Kidney (tissue), 22 donors: ENCODE measurements at places on chromosomes 13 and 19. TPM values are rescaled to one million over a fixed set of nuclear protein-coding genes. Genes with fewer than 3 reads are reported as not detected.
A peak's percentile ranks its signal among the peaks of the same experiment; 100 is the strongest.

GRCh38 chr13:97112446-97113152 is 109.5 kb upstream of the MBNL2 start:
- no peak overlapping the region for H3K4me3 ChIP-seq
- H3K27ac ChIP-seq, result no peak overlapping the region
- DNase-seq, result no peak
- H3K4me1 ChIP-seq, result no peaks in the 10 kb centered on the region

Gene ZNF66
- total RNA-seq, result 5.8 TPM

DNA sequence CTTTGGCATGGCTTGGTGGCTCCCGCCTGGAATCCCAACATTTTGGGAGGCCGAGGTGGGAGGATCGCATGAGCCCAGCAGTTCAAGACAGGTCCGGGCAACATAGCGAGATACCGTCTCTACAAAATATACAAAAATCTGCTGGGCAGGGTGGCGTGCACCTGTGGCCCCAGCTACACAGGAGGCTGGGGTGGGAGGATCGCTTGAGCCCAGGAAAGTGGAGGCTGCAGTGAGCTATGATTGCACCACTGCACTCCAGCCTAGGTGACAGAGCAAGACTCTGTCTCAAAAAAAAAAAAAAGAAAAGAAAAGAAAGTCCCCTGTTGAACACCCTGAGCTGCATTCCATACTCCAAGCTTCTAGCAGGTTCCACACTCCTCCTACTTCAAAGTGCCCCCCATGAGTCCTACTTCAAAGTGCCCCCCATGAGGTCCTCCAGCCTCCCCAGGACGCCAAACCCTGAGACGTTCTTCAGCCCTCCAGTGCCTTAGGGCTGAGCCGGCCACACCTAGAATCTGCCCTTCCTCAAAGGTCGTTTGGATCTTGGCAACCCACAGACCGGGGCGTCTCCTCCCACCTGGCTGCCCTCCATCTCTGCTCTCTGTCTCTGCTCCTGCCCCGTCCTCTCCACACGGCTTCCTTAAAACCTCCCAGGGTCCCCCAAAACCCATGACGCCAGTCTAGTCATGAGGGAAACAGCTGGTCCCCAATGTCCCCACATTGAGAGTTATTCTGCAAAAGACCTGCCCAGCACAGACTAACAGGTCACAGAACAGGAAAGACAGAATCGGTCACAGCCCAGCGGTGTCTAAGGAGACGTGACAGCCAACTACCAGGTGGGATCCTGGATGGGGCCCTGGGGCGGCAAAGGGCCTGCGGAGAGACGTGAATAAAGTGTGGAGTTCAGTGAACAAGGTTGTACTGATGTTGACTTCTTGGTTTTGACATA is 4.8 kb downstream of the TJP3 start:
- no peaks in the 10 kb centered on the region for H3K4me1 ChIP-seq
- H3K4me3 ChIP-seq, result no peak overlapping the region
- peak; percentile 80 for DNase-seq
- peak overlapping the region; percentile 83 for H3K27ac ChIP-seq
- H3K36me3 ChIP-seq, result no peaks in the 10 kb centered on the region

- H3K4me3 ChIP-seq, result no peak overlapping the region
- H3K4me1 ChIP-seq, result peaks cover 8% of the 10 kb centered on the region
- H3K27ac ChIP-seq, result no peak overlapping the region
- H3K27me3 ChIP-seq, result no peaks in the 10 kb centered on the region
These were observed 7.1 kb upstream of the WDR18 start for GRCh38 chr19:977058-977464.

- no peaks in the 10 kb centered on the region for H3K4me1 ChIP-seq
- H3K27me3 ChIP-seq, result no peaks in the 10 kb centered on the region
- DNase-seq, result no peak
- H3K4me3 ChIP-seq, result no peak overlapping the region
These were observed 864.1 kb downstream of the DIAPH3 start for GRCh38 chr13:59299584-59299983.

Gene TSKS
- total RNA-seq, result 0.50 TPM

Gene TJP3
- total RNA-seq, result 26.5 TPM

Gene PRX
- 4.5 TPM for total RNA-seq

Gene USP12
- total RNA-seq, result 27.5 TPM

DNA sequence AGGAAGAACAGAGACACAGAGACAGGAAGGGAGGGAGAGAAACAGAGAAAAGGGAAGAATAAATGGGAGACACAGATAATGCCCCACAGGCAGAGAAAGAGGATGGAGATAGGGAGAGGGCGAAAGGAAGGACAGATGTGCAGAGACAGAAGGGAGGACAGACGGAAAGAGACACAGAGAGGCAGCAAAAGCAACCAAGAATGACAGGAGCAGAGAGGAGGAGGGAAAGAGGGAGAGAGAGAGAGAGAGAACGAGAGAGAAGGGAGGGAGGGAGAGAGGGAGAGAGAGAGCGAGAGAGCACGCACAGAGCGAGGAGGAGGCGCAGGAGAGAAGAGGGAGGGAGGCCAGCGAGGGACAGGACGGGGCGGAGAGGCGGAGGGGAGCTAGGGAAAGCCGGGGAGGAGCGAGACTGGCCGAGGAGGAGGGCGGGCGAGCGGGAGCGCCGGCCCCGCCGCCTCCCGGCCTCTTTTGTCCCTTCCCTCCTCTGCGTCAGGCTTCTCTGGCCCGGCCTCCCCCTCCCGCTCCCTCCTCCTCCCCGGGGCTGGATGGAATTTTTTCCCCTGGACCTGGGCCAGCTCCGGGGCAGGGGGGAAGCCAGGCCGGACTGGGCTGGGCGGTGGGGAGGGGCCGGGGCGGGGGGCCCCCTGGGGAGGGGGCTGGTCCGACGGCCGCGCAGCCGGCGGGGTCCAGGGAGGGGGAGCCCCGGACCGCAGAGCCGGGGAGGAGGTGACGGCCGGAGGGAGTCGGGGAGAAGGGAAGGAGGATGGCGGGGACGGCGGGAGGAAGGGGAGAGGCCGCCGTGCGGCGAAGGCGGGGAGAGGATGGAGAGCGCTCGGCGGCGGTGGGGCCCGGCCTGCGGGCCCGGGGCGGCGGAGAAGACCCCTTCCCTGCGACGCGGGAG is 4.2 kb upstream of the SPACA6 start:
- peak; percentile 98 for DNase-seq
- no peaks in the 10 kb centered on the region for H3K27me3 ChIP-seq
- H3K4me1 ChIP-seq, result peaks cover 25% of the 10 kb centered on the region
- H3K36me3 ChIP-seq, result no peaks in the 10 kb centered on the region

Gene ACOD1
- total RNA-seq, result not detected

DNA sequence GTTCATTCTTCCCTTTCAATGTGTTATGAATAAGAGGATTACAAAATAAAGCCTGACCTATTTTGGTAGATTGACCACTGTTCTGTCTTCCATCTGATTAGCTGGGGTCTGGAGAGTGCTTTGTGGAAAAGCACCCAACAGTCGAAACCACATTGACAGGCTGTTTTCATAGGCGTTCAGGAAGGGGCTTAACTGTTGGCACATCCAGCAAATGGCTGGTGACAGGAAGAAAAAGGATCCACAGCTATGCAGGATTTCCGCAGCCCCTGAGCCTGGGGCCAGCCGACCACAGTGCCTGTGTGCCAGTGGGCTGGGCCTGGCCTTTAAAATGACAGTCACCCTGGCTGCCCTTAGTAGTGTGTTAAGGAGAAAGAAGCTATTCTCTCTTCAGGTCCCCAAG is 113.3 kb downstream of the SIPA1L3 start:
- no peak overlapping the region for H3K27ac ChIP-seq
- no peak overlapping the region for H3K4me3 ChIP-seq
- H3K4me1 ChIP-seq, result no peaks in the 10 kb centered on the region
- no peaks in the 10 kb centered on the region for H3K27me3 ChIP-seq

DNA sequence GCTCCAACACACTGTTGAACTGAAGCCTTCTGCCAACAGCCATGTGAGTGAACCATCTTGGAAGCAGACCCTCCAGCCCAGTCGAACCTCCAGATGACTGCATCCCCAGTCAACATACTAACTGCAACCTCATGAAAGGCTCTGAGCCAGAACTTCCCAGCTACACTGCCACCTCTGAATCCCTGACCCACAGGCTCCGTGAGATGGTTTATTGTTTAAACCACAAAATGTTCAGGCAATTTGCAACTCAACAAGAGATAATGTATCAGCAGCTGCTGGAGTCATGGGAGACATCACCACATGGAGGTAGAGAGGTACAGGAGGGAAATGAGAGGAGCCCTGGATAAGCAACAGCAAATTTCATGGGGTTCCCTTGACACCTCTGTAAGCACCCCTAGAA is 266.4 kb upstream of the NBEA start:
- H3K27me3 ChIP-seq, result no peaks in the 10 kb centered on the region
- no peaks in the 10 kb centered on the region for H3K4me1 ChIP-seq
- no peaks in the 10 kb centered on the region for H3K36me3 ChIP-seq
